Tibial nerve (tissue), 4 donors: ENCODE measurements at places on chromosomes 16 and 17.

GRCh38 chr17:42673885-42674754 lies 2.7 kb downstream of the PLEKHH3 start:
- no peak for DNase-seq

DNA sequence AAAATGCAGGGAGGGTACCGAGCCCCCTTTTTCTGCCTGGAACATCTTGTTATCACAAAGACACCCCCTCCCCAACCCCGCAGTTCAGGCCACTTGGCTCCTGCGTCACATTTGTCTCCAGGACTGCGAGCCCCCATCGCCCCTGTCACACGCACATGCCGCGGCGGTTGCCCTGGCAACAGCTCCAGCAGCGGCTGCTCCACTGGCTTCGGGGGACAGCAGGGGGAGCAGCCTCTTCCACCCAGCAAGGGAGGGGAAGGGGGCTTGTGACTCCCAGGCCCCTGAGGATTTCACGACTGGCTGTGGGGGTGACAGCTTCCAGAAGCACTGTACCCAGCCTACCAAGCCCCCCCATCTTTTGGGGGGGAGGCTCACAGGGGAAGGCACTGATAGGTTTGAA lies 2.6 kb downstream of the BAIAP3 start:
- no peak for DNase-seq

DNA sequence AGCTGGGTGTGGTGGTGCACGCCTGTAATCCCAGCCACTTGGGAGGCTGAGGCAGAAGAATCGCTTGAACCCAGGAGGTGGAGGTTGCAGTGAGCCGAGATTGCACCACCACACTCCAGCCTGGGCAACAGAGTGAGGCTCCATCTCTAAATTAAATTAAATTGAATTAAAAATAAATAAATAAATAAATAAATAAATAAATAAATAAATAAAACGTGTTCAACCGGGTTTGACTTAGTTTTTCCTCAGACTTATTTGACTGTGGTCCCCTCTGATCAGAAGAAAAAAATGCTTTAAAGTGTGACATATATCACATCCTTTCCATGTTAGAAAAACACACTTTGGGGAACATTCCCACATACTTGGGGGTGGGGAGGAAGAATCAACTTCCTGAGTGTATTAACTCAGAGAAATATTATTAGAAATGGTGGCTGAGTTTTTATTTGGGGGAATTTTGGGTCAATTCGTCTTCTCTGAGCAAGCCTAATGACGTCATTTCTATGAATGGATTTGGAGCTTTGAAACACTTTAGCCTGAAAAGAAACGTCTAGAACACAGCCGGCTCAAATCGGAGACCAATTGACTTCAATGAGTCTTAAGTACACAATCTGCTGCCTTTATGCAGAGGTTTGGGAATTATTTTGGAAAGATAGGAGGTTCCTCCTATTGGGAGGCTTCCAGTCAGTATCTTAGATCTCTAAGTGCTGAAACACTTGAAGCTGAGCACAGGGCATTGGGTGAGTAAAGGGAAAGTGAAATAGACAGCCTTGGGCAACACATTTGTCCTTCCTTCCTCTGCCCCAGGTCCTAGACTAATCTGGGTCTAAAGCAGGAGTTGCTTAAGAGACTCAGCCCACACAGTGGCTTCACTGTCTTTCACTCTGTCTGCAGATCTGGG lies 132.6 kb downstream of the PITPNC1 start:
- DNase-seq, result no peak

DNA sequence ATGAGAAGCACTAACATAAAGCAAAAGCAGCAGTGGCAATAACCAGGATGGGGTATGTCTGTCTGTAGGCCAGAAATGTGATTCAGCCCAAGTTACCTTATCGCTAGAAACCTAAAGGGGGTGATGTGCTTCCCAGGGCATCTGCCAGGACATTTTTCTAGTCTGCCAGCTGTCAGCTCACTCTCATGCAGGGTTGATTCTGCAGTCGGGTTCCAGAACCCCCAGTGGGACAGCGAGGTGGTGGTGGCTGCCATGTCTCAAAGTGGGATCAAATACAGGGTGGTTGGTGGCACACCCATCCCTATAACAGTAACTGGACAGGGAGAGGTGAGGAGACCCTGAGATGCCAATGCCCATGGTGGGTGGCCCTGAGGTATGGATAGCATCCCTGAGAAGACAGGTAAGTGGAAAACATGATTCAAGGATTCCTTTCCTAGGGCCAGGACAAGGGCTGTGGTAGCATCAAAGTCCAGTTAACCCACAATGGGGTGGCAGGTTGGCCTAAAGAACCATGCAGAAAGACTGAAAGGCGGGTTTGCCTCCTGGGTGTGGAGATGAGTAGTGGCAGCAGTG lies 84.3 kb downstream of the TNFRSF13B start:
- no peak for DNase-seq

GRCh38 chr17:2863204-2863603 lies 67.0 kb downstream of the RAP1GAP2 start:
- no peak for DNase-seq
